ENCODE measurements at places on chromosomes 4 and X.

DNA sequence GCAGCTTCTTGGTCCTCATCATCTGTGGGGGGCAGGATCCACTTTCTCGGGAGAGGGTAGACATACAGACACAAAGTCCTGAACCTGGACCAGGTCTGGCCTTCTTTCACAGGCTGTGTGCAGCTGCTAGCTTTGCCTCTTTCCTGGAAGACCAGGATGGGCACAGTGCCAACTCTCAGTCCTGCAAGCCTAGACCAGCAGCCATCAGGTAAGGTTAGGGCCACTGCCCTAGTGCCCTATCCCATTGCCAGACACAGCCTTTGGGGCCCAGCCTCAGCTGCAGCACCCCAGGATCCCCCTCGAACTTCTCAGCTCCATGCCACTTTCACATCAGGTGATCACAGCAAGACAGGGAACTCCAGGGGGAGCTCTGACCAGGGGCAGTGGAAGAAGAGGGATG lies 38.4 kb downstream of the ZNF185 start:
- DNase-seq = no peak

DNA sequence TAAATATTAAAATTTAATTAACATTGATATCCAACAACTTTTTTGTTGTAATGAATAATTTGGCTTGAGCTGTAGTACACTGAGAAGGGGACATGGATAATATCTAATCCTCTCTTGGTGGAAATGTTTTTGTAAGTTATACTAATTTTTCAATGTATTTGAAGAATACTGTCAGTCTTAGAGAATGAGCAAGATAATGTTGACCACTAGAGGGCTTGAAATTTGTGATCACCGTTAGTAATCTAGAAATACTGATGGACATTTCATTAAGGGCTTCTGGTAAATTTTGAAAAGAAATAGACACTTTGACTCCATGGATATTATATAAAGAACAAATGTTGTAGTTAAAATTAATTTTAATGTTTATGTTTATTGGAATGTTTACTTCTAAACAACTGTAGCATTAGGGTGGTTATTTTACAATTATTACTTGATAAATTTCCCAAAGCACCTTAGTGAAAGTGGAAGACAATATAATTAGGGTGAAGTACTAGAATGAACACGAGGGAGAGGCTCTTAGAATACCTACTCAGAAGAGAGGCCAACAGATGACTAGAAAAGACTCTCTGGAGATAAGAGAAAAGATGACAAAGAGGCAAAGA lies 20.0 kb upstream of the CAMK2D start:
- peak; percentile 45 for DNase-seq

DNA sequence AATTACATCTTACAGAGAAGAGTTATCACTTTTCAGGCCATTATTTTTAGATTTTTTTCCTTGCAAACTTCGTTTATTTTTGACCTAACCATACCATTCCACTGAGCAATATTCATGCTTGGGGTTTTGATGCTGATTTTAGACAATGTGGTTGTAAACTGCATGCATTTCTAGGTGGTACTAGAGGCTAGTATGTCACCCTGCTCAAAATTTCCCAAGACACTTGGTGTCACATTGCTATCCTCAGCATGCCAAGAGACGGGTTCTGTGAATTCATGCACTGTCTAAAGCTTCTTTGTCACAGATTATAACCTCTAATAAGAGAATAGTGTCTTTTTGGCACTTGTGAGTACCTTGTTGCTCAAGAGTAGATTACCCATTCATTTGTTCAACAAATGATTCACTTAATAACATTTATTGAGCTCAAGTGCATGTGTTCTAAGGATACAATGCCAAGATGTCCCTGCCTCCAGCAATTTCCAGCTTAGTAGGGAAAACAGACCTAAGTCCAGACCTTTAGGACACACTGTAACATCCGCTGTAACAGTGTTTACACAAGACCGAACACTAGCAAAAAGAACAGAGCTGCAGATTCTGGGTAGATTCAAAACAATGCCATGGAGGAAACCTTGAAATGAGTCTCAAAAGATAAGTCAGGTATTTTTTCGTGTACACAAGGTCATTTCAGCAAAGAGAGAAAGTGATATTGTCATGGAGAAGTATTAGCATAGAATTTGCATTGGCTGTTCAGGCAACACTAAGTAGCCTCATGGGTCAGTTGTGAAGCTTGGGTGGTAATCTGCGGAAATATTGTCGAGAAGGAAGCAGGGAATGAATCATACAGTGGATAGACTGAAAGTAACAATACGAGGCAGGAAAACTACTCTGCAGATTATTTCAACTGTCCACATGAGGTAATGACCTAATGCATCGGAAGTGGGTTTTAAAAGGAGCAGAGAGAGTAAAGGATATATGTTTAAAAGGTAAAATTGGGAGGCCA lies 515.1 kb upstream of the ZFP42 start:
- peak; percentile 23 for DNase-seq

DNA sequence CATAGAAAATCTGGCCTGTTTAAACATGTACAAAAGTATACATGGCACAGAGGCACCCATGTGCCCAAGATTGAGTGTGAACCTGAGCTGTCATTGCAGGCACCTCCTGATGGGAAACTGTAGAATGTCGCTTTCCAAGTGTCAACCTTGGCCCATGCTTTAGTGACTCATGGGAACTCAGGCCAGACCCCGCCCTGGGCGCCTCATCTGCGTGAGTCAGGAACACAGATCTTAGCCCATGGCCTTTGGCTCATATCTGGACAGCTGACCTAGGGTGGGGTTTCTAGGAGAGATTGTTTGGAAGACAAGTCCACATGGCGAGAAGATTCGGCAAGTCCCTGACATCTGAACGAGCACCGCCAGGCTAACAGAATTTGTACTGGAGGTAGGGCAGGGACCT lies 50.0 kb downstream of the CYTL1 start:
- DNase-seq = peak; percentile 82

GRCh38 chr4:54954656-54955388 lies 170.6 kb downstream of the KDR start:
- DNase-seq = no peak

DNA sequence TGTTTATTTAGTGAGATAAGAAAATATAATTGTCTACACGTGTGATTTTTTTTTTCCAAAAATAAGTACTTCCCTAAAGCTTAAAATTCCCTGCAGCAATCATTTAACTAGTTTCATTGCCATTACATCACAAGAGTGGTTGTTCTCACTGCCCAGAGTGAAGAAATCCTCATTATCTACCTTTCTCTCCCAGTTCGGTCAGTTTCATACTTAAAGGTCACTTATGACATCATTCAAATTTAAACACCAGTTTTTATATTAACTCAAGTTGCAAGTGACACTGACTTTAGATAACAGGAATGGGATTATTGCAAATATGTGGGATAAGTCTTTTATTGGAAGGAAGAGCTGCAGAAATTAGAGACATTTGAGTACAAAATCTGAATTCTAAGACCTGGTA lies 1699.8 kb upstream of the IGFBP7 start:
- DNase-seq = no peak

DNA sequence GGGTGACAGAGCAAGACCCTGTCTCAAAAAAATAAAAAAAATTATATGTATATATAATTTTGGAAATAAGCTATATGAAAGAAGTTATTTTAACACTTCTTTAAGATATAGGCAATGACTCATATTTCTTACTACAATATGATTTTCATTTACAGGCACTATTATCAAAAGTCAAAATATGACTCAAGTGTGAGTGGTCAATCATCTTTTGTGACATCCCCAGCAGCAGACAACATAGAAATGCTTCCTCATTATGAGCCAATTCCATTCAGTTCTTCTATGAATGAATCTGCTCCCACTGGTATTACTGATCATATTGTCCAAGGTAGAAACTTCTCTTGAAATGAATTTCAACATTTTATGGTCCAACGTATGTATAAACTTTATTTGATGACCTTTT lies 20.8 kb downstream of the OCIAD1 start:
- DNase-seq = no peak

DNA sequence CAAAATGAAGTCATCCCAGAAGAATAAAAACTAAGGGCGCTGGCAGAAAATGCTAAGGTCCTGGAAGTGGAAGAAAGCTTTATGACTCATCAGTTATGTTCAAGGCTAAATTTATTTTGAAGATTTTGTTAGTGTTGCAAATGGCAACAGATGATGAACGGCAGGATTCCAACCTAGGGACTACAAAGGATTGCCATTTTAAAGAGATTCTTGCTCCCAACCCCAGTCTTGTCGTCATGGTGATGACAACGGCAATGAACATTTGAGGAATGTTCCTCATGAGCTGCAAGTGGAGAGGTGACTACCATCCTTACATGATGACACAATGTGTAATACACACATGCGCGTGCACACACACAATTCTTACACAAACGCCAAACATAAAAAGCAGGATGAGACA lies 54.4 kb upstream of the FTHL17 start:
- DNase-seq = peak; percentile 35

DNA sequence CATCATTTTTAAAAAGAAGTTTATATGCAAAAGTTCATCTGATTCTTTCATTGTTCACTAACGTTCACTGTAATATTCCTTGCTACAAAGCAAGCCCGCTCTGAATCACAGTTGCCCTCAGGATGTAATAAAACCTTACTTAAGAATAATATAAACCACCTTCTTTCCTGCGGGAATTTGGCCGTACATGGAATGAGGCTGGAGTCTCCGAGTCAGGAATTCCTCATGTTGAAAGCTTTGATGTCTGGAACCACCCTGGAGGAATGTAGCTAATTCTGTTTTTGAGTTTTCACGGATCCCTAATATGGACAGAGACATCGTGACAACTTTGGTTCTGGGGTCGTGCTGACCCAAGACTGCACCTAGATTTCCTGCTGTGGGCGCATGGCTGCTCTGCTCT lies 58.5 kb downstream of the CRLF2 start:
- no peak for DNase-seq

DNA sequence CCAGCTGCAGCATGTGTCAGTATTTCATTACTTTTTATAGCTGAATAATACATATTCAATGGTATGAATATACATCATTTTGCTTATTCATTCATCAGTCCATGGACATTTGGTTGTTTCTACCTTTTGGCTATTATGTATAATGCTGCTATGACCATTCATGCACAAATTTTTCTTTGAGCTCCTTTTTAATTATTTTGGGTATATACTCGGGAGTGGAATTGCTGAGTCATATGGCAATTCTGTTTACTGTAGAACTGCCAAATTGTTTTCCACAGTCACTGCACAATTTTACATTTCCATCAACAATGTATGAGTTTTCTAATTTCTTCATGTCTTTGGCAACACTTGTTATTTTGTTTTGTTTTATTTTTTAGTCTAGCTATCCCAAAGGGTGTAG lies 405.9 kb upstream of the PITX2 start:
- DNase-seq = no peak

GRCh38 chr4:108794136-108794535 lies 31.3 kb upstream of the ETNPPL start:
- DNase-seq = peak; percentile 47

DNA sequence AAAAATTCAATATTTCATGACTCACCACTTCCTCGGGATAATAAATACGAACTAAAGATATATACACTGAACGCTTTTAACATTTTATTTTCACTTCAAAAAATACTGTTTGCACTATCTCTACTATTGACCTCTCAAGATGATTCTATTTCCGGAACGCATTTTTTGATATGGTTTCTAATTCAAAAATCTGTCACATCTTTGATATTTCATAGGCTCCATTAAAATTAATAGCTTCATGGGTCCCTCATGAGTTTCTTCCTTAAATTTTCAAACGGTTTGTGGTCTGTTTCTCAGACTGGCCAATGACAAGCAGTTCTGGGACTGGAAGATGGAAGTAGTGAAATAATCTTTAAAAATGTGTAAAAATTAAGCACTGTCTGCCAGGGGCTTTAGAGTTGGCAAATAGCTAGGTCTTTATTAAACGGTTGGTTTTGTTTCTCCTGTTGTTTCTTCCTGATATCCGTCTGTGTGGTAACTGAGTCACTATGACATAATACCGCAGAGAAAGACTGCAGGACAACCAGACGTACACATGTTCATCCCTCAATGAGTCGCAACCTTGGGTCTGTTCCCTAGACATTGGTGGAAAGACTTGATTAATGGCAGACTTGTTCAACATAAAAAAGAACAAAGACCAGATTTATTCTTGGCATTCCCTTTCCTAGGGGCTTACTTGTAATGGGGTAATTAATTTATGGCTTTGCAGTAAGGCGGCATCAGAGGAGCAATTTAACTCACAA lies 133.8 kb downstream of the PALLD start:
- peak; percentile 66 for DNase-seq

- DNase-seq = peak; percentile 72
These were observed 292.6 kb upstream of the KLF3 start for GRCh38 chr4:38371391-38371851.

DNA sequence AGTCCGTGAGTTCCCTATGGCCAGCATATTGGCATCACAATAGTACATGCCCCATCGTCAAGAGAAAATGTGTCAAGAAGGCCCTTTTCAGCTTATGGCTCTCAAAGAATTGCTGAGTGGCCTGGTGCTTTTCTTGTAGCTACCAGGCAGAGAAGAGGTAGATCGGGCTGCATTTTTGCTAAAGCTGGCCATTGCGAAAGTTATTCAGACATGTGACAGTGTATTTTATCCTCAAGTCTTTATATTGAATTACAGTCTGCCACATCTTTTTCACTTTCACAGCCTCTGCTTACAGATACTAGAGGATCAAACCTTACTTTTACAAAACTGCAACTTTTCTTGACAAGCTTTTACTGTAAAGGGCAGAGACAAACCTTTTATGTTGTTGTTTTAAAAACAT lies 261.5 kb upstream of the IGFBP7 start:
- DNase-seq = no peak
